Activated CD4-positive, alpha-beta T cell treated with anti-CD3 and anti-CD28 coated beads for 36 hours (primary cell): ENCODE measurements at places on chromosomes 1 and 21. TPM values are rescaled to one million over a fixed set of nuclear protein-coding genes. Genes with fewer than 3 reads are reported as not detected.

Gene MFAP2
- not detected for total RNA-seq

Gene FMO2
- total RNA-seq, result not detected

Gene CRP
- not detected for total RNA-seq

DNA sequence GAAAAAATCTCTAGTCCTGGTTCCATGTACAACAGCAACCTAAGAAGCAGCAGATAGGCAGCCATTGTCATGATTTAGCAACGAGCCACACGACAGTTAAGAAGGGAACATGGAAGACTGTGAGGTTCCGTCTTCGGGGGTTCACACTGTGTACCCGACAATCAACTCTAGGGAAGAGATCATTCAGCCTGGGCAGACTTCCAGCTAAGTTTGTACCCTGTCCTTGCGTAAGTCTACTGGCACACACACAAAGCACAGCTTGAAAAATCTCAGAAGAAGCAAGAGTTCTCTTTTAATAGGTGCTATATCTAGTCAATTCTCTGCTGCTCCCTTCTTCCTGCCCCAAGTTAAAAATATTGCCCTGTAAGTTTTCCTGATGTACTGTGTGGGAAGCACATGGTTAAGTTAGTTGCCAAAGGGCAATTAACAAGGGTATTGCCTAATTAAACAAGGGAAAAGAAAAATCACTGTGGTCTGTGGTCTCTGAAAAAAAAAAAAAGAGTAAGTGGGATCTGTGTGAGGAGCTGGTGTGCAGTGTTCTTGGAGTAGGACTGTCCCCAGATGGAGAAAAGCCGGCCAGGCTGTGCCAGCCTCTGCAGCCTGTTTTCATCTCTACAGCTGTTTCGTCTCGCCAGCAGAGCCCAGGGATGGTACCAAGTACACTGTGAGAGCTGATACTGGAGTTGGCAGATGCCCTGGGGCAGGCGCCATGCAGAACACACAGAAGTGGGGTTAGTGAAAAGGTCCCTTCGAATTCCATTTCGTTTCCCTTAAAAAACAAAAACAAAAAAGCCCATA lies 6.4 kb upstream of the MYBPHL start:
- DNase-seq, result no peak

- DNase-seq, result no peak
Measured at GRCh38 chr1:214537872-214538473, 13.4 kb downstream of the PTPN14 start.

DNA sequence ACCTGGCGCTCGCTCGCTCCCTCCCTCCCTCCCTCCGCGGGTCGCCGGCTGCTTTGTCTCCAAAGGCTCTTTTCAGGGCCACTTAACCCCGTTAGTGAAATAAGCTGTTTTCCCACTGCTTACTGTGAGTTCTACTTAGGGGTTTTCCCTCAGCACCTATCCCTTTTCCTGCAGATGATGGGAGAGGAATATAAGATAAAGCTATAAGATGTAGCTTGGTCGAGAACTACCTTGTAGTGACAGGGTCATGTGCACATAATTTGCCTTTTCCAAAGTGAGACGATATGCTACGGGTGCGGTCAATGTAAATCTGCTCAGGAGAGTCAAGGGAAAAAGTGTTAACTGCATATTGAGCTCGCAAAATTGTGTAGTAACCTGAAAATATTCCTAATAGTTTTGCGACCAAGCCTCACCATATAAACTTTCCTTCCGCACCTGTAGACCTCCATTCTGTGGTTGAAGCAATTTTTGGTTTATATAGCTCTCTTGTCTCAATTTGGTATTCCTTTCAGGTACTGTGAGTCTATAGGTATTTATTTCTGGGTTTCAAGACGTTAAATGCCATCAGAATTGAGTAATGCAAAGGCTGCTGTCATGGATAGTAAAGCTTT lies 55.8 kb upstream of the BOLA1 start:
- peak; percentile 15 for DNase-seq

DNA sequence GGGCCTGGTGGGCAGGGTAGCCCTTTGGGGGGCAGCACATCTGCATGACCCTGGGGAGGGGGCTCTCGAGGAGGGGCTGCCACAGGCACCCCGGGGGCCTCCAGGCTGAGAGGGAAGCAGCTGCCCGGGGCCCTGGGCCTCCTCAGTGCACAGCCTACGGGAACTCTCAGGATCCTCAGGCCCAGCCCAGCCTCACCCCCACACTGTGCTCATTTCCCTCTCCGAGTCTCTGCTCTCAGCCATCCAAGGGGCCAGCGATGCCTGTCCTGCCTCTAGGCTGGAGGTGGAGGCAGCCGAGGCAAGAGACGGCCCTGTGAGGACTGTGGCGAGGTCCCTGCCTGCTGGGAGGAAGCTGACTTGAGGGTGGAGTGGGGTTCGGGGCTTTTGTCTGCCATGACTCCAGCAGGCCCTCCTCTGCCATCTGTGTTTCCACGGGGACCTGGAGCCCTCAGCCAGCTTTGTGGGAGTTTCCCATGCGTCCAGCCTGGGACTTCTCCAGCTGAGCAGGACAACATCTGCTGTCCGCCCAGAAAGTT lies 7.2 kb upstream of the PLEKHG5 start:
- no peak for DNase-seq

GRCh38 chr1:241994171-241994570 lies 4.7 kb downstream of the MAP1LC3C start:
- DNase-seq, result no peak

- DNase-seq, result no peak
Measured at GRCh38 chr1:183913567-183913993, 108.7 kb downstream of the RGL1 start.
